ENCODE measurements at places on chromosomes 1 and 21. TPM values are rescaled to one million over a fixed set of nuclear protein-coding genes. Genes with fewer than 3 reads are reported as not detected.

DNA sequence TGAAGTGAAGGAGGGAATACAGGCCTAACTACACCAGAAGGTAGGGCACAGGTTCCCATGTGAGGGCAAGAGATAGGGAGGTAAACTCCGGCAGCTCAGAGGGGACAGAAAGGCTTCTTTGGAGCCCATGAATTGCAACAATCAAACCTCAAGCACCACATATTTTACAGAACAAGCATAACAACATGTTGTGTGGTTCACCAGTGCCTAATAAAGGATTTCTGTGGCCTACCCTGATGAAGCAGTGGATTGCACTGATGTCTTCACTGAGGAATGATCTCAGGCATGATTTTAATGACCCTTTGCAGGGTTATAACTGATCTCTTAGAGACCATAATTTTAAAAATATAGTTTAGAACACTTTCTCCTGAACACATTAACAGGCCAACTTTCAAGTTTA is 77.4 kb downstream of the RUNX1 start:
- no peak for DNase-seq

DNA sequence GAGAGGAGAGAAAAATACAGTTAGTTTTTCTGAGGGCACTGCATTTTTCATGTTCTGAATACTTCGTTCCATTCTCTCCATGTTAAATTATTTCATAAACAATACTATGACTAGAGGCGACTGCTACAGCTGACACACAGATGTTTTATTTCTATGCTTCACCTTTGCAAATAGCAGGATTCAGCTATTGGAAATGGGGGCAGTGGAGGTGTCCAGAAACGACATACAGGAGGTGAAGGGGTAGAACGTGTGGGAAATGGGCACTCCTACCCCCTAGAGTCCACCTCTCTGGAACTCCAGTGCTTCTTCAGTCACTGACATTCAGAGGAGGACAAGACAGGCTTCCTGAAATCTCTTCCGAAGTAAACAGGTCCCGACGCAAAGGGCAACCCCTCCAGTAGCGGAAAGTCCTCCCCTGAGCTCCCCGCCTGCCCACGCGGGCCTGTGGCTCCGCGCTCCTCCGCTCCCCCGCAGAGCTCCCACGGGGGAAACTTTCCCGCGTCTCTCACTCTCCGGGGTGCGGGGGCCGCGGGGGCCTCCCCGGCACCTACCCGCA is 480 bp downstream of the DPYD start:
- DNase-seq, result no peak

Gene S100A5
- total RNA-seq, result not detected

GRCh38 chr1:95086949-95087533 is 14.3 kb upstream of the ALG14 start:
- DNase-seq, result no peak
